ENCODE measurements at places on chromosomes 16 and 17.
A peak's percentile ranks its signal among the peaks of the same experiment; 100 is the strongest.

DNA sequence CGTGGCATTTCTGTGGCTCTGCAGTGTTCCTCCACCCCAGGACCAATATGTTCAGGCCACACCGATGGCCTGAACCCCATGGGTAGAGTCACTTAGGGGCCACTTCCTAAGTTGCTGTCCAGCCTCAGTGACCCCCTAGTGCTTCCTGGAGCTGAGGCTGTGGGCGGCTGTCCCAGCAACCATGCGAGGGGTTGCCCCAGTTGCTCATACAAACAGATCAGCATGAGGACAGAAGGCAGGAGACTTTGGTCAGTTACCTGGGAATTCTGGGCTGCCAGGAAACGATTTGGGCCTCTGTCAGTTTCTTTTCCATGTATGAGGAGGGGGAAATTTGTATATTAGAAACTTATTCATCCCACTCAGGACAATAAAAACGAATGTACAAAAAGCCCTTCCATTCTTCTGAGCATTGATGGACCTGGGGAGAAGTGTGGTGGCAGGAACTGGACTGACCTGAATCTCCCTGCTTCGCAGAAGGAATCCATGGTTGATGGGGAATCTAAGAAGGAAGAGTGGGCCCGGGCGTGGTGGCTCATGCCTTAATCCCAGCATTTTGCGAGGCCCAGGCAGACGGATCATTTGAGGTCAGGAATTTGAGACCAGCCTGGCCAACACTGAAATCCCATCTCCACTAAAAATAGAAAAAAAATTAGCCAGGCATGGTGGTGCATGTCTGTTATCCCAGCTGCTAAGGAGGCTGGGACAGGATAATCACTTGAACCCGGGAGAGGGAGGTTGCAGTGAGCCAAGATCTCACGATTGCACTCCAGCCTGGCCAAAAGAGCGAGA is 4.9 kb upstream of the IL32 start:
- DNase-seq = no peak

DNA sequence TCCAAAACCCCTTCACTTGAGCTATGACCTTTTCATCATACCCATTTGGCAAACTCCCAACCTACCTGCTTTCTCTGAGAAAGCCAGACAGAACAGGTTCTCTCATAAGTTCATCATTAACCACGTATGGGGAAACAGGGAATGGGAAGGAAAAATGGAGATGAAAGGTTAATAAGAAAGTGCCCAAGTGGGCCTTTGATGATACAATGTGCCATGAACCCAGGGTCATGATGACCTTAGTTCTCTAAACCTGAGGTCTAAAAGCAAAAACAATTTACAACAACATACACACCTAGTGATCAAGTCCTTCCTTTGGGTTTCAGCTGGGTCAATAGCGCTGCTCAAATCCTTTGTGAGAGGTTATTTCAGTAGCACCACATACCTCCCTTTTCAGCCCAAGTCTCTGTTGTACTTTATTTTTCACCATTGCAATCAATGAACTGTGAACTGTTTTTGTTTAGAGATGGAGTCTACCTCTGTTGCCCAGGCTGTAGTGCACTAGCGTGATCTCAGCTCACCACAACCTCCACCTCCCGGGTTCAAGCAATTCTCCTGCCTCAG is 14.5 kb upstream of the RANGRF start:
- DNase-seq = no peak

GRCh38 chr17:70298929-70299531 is 129.7 kb downstream of the KCNJ2 start:
- DNase-seq = no peak

GRCh38 chr17:66713533-66714042 is 121.3 kb upstream of the CACNG5 start:
- DNase-seq = no peak

DNA sequence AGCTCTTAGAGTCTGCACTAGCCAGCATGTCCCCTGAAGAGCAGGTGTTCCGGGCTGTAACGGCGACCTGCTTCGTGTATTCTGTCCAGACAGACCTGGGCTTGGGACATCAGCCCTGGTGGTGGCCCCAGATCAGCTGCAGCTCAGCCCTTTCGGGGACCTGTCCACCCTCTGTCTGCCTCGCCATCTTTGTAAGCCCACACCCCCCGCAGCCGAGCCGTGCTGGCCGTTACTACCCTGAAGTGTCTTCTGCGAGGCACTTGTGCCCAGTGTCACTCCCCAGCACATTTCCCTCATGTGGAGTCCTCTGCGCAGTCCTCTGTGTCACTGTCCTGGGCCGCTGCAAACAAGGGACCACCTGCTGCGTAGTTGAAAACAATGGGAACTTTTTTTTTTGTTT is 10.4 kb downstream of the CARD14 start:
- no peak for DNase-seq

DNA sequence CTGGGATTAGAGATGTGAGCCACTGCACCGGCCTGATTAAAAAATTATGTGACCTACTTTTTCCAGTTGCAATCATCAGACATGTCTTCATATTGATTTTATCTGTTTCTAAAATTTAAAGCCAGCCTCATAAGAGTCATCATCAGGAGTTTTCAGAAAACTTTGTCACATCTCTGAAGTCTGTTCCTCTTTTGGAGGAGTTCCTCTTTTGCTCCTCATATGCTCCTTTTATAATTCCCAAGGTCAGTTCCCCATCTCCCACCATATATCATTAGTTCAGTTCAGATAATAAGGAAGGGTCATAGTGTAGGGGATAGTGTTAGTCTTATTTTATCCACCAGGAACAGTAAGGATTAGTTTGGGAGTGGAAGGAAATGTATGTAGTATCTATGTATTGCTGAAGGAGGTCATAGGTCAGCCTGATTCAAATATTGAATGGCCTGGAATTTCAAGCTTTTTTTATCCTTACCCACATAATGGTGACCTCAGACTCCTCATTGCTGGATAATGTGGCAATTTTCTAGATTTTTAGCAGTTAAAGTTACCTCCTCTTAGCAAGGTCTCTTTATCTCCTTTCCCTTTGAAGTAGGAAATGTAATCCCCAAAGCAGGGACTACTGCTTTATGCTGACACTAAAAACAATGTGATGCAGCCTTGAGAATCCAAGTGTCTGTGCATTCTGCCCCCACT is 13.8 kb upstream of the DUSP14 start:
- no peak for DNase-seq

DNA sequence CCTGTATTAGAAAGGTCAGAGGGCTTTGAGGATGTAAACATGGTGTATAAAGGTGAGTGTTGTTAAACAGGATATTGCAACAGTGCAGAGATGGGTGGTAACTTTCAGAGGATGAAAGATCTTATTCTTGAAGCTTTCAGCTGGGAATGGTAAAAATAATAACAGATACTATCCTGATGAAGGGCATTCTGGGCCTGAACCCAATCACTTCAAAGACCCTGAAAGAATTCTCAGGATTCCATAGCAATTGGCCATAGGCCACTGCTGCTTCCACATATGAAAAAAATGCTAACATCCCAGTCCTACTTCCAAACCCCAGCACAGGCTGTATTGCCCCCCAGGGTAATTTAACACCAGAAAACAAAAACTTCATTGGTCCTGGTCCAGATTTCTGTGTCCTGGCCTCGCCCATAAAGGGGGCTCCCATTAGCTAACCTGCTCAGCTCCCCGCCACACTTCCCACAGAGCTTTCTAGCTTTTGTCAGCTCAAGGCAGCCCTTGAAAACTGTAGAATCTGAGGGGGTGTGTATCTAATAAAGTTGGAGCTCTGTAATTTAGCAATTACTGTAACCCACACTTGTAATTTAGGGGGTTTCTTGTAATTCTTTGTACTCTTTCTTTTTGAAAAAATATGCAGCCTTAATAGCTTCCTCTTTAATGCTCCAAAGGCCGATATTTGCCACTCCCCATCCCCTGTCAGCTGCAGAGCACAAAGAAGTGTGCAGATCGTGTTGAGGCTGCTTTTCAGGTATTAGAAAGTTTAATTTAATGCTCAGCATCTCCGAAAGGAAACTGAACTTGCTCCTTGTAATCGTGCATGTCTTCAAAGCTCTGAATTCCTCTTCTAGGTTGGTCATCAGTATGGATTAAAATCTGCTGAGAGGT is 371.5 kb downstream of the SEC14L1 start:
- DNase-seq = no peak

GRCh38 chr16:56450275-56450985 is 702 bp downstream of the NUDT21 start:
- peak; percentile 45 for DNase-seq

All from AG20443 (cell line).